ENCODE measurements at places on chromosomes 7 and 10. TPM values are rescaled to one million over a fixed set of nuclear protein-coding genes. Genes with fewer than 3 reads are reported as not detected.

GRCh38 chr10:78775891-78776290 is 292.9 kb upstream of the ZMIZ1 start:
- H3K27ac ChIP-seq, result no peak overlapping the region
- H3K36me3 ChIP-seq, result no peaks in the 10 kb centered on the region
- H3K4me3 ChIP-seq, result no peak overlapping the region
- no peaks in the 10 kb centered on the region for H3K27me3 ChIP-seq

GRCh38 chr7:34320926-34321661 is 336.9 kb upstream of the NPSR1 start:
- DNase-seq, result peak; percentile 30
- H3K4me3 ChIP-seq, result no peak overlapping the region
- H3K27ac ChIP-seq, result no peak overlapping the region
- H3K27me3 ChIP-seq, result no peaks in the 10 kb centered on the region
- H3K36me3 ChIP-seq, result no peaks in the 10 kb centered on the region

GRCh38 chr10:60649485-60650377 is 128.5 kb upstream of the CDK1 start:
- H3K4me3 ChIP-seq, result no peak overlapping the region
- H3K36me3 ChIP-seq, result no peaks in the 10 kb centered on the region

GRCh38 chr10:96767611-96768010 is 47.3 kb upstream of the PIK3AP1 start:
- H3K27ac ChIP-seq, result no peak overlapping the region
- no peak overlapping the region for H3K4me3 ChIP-seq
- H3K27me3 ChIP-seq, result peaks cover 2% of the 10 kb centered on the region
- no peaks in the 10 kb centered on the region for H3K36me3 ChIP-seq
- no peak for DNase-seq

DNA sequence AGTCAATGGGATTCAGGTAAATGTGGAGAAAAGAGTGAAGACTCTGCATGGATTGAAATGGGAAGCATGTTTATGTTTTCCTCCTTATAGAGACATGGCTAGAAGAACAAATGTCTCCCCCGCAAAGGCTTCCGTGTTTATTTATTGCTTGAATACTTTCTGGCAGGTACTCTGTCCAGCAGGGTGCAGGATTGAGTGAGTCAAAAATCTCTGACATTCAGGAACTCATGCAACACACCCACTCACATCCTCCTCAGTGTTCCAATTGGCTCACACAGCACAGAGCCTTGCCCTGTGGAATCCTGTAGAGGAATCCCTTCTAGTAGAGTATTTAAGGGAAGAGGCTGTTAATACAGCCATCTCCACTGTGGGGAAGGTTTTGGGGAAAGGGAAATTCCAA is 290.3 kb upstream of the VWC2 start:
- H3K27ac ChIP-seq, result no peak overlapping the region
- no peaks in the 10 kb centered on the region for H3K4me1 ChIP-seq
- H3K36me3 ChIP-seq, result no peaks in the 10 kb centered on the region
- no peak for DNase-seq

ZNF37A gene
- 4.7 TPM for polyA plus RNA-seq

ABCC2 gene
- polyA plus RNA-seq, result 0.36 TPM

CREB5 gene
- not detected for polyA plus RNA-seq

SH2D4B gene
- polyA plus RNA-seq, result not detected

RELN gene
- polyA plus RNA-seq, result not detected
